Vagina (tissue), 2 donors: ENCODE measurements at places on chromosomes 7 and 10. TPM values are rescaled to one million over a fixed set of nuclear protein-coding genes. Genes with fewer than 3 reads are reported as not detected.

SPDYE9 gene
- total RNA-seq: not detected

SLC13A1 gene
- not detected for total RNA-seq

GPR26 gene
- total RNA-seq: not detected

CFAP70 gene
- total RNA-seq: 1.5 TPM

PNLIP gene
- not detected for total RNA-seq

STARD3NL gene
- total RNA-seq: 29.5 TPM

GRCh38 chr7:107922886-107923285 is 31.9 kb downstream of the DLD start:
- no peak for DNase-seq

DNA sequence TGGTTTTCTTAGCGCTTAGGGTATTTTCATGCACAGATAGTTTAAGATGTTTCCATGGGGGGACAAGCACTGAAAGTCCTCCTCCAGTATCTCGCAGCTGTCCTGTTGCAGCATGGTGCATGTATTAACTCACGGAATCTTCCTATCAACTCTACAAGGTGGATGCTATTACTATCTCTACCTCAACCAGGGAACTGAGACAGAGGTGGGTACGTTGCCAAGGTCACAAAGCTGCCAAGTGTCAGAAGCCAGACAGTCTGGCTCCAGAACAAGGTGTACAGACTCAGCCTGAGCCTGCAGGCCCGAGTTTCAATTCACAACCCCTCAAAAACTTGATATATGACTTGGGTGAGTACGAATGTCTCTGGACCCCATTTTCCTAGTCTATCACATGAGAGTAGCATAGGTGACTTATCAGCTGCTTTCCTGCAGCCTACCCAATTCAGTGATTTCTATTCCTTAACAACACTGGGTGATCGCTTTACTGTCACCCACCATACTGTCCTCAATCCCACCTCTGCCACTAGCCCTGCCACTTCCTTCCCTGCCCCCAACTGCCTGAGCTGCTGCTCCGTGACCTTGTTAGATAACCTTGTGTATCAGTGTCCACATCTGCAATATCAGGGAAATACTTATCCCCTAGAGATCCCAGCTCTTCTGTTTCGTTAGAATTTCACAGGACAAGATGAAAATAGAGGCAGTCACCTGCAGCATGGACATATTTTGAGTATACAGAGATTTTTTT is 92.1 kb downstream of the ABCC2 start:
- DNase-seq: no peak

- no peak for DNase-seq
Measured at GRCh38 chr7:144632724-144633123, 203.1 kb downstream of the TPK1 start.

DNA sequence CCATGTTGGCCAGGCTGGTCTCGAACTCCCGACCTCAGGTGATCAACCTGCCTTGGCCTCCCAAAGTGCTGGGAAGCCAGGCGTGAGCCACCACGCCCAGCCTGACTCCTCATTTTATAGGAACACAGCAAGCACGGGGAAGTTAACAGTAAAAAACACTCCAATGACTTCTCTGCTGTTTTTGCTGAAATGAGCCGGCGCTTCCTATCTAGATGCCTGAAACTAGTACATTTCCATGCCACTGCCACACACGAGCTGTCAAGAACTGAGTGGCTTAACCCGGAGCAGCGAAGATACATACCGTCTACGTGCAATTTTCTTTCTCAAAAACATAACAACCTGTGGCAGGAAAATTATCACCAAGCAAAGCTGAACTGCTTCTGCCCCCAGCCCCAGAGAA is 16.8 kb downstream of the DAGLB start:
- DNase-seq: no peak

- no peak for DNase-seq
Measured at GRCh38 chr10:7272008-7272407, 138.8 kb downstream of the SFMBT2 start.

DNA sequence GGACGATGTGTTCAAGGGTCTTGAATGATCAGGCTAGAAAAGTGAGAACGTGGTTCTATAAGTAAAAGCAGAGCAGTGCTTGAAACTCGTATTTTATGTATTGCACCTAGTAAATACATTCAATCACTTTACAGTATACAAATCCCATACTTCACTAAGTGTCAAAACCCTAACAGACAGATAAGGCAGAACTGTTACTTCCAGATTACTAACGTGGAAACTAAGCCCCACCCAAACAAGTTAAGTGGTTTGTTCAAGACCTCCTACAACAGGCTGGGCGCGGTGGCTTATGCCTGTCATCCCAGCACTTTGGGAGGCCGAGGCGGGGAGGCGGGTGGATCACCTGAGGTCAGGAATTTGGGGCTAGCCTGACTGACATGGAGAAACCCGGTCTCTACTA is 9.2 kb upstream of the MYO1G start:
- DNase-seq: no peak

DNA sequence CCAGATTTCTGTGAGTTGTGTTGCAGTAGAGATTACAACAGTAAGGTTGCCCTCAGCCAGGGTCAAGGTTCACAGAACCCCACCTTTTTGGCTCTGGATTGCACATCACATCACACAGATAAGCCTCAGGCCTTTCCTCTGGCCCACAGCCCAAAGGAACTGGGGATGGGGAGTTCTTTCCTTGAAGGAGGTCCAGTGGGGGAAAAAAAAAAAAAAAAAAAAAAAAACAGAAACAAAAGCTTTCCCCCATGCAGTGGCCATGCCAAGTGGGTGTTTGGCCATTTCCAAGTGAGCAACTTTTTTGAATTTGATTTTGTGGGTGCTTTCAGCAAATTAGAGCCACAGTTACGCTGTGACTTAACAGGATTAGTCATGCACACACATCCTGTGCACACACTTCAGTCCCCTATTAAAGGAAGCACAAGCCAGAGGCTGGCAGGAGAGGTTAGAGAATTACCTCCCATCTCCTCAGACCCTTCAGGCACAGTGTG is 79.3 kb upstream of the NANOS1 start:
- DNase-seq: no peak

DNA sequence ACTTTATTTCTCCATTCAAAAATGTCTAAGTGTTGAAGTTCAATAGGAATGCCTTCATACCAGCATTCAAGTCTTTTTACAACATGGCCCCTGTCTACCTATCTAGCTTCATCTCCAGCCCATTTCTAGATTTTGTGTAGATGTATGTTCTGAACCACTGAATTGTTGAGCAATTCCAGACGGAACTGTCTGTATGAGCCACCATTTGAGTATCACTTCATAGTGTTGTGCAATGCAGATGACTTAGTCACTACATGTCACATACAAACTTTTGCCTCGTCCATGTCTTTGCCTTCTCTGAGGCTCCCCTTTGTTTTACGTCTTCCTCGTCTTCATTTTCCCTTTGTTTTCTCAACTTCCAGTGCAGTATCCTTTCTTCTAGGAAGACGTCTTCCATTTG is 118.1 kb downstream of the INHBA start:
- no peak for DNase-seq
